ENCODE measurements at places on chromosomes 6 and 20.

DNA sequence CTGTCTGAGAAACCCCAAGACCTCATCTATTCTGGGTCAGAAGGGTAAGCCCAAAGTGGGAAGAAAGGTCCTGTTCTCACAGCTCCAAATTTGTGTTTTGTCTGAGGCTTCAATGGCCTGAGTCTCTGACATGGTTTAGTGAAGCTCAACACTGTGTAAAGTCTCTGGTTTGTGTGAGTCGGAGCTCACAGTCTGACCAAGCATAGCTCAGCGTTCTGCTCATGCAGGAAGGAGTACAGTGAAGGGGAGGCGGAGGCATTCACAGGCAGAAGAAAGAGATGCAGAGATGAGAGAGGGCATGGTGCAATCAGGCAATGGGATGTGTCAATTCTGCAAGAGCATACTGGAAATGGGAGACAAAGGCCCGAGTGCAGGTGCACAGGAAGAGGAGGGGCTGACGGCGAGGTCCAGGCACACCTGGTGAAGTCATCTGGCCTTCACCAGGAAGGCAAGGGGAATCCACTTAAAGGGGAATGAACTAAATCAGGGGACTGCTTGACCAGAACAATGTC lies 463.0 kb upstream of the AGPAT4 start:
- DNase-seq: no peak

- DNase-seq: no peak
Measured at GRCh38 chr6:3981917-3982316, 97.0 kb downstream of the FAM217A start.

GRCh38 chr6:151761851-151762250 lies 45.6 kb upstream of the ESR1 start:
- no peak for DNase-seq

DNA sequence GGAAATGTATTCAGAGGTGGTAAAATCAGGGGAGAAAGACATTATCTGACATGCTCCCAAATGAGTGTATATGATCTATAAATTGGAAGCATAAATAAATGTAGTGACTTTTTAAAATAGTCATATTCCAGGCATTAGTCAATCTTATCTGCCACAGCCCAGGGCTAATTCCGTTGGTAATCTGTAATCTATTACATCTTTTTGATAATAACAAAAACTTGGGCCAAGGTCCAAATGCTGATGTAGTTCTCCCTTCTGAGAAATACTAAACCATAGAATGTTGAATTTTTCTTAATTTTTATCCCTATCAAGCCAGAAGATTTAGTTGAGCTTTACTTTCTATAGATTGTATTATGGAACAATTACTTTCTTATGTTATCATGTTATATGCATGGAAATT lies 1279.8 kb downstream of the EPHA7 start:
- DNase-seq: no peak

DNA sequence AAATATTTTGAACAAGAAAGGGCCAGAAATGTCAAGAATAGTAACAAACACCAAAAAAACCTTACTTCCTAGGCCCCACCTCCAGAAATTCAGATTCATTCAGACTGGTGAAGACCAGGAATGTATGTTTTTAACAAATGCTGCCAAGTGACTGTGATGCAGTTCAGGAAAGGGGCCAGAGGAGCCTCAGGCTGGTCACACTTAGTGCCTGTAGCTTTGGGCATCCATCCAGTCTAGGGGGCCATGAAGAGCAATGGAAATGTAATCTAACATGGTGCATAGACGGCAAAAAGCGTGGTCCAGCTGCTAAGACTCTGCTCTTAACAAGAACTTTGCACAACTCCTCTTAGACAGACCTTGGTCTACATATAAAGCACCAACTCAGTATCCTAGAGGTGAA lies 7.1 kb downstream of the GJA1 start:
- DNase-seq: no peak

All from NCI-H1092 treated with DMSO at 0.1 percent for 48 hours (cell line).